NCI-H2029 treated with DMSO at 0.1 percent for 48 hours (cell line): ENCODE measurements at places on chromosomes 5 and 9.

GRCh38 chr5:154813736-154814135 is 36.7 kb downstream of the FAXDC2 start:
- no peak for DNase-seq

- DNase-seq: peak; percentile 91
These were observed 33.4 kb downstream of the SYK start for GRCh38 chr9:90834828-90835595.

- no peak for DNase-seq
These were observed 336.3 kb downstream of the RASEF start for GRCh38 chr9:82726424-82727276.

- DNase-seq: no peak
These were observed 96.5 kb downstream of the FGF10 start for GRCh38 chr5:44292736-44293135.

DNA sequence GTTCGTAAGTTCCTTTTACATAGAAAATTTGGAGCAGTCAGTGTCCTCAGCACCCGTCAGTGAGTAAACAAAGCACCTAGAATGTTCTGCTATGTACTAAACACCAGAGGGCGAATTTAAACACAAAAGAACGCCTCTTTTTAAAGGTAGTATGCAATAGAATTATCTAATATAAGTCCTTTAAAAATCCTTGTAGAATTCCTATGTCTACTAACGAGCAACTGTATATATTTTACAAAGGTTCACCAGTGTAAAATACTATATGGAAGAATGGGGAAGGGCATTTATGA is 499 bp upstream of the TMEM232 start:
- peak; percentile 36 for DNase-seq

GRCh38 chr5:168227973-168228615 is 63.4 kb upstream of the WWC1 start:
- no peak for DNase-seq

DNA sequence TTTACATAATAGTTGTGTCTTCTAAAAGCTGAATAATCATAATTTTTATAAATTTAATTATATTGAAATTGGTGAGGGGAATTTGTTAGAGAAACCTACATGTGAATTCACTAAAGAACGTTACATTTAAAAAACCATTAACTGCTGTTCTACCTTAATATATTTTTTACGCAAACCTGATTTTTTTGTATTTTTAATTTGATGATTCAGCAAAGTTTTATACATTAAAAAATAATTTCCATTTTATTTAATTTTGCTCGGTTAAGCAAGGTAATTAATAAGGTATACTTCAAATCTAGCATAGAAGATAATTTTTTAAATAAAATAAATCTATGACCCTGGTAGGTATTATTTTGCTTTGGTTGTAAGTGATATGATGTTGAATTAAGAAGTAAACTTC is 114.3 kb downstream of the SNCAIP start:
- DNase-seq: no peak
